HL-60 (cell line): ENCODE measurements at places on chromosomes 1 and 21.

GRCh38 chr21:42149656-42150473, 69.1 kb upstream of the ABCG1 start:
- no peak for DNase-seq

DNA sequence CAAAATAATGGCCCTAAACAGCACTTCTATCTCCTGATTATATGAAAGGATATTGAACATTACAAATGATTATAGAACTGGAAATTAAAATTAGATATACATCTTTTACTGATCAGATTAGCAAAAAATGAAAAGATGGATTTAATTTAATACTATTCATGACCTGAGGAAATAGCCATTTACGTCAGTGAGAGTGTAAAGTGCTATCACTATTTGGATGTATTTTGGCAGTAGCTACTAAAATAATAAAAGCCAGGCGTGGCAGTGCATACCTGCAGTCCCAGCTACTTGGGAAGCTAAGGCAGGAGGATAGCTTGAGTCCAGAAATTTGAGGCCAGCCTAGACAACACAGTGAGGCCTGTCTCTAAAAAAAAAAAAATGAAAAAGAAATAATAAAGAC, 5.3 kb downstream of the C4BPB start:
- DNase-seq = no peak

DNA sequence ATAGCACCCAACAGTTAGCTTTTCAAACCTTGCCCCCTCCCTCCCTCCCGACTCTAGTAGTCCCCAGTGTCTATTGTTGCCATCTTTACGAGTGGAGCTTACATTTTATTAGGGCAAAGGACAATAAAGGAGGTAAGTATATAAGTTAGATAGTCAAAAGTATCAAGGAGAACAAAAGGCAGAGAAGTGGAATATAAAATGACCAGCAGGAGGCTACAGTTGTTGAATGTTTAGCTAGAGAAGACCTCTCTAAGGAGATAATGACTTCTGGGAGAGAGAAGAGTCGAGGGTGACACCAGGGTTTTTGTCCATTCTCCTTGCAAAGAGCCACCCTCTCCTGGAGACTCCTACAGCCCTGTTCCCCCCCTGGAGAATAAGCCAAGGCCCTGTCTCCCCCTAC, 48.7 kb downstream of the SYT6 start:
- no peak for DNase-seq

DNA sequence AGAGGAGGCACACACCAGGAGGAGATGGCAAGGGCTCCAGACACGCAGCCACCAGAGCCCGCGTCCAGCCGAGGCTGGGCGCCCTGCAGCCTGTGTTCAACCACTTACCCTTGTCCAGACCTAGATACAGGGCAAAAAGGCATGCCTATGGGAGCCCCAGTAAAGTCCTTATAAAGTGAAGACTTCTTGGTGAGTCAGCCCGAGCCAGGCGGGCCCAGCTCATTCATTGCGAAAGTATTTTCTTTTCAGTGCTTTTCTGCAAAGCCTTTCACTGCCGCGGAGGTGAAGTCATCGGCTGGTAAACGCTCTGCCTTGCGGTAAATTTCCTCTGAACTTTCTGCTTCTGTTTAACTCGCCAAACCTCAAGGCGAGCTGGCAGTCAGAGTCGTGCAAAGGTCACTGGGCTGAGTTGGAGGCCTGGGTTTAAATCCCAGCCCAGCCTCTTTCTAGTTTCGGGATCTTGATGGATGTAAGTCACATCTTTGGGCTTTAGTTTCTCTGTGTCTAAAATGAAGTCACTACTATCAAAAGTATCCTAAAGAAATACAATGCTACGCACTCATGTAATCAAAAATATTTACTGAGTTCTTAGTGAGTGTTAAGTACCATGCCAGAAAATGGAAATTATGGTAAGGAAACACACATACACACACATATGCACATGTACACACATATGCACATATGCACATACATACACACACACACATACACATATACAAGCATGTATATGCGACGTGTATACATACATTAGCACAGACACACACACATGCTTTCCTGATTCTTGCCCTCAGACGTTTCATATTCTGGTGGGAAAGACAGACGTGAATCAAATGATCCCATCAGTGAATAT, 54.7 kb upstream of the IFFO2 start:
- peak; percentile 45 for DNase-seq

- no peak for DNase-seq
These were observed 189.5 kb downstream of the ADGRL2 start for GRCh38 chr1:81990241-81990640.

DNA sequence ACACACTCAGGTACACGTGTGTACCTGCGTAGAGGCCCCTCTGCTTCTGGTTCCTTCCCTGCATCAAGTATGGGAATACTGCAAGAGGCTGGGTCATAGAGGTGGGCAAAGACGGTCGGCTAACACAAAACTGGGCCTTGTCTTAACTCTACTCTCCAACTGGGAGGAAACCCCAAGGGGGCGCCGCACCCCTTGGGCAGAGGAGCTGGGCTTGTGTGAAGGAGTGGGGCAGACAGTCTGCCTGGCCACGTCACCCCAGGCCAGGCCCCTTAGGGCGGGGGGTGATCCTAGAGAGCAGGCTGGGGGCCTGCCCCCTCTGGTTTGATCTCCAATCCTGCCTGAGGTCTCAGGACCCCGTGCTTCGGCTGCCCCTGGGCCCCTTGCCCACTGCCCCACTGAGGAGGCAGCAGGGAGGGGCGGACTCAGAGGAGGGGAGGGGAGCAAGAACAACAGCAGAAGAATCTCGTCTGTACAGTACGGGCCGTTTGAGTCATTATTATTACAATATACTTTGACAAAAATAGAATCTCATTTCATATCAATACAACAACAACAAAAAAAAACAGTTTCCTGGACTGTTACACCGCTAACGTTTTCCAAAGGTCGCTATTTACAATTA, 34.7 kb downstream of the MEF2D start:
- no peak for DNase-seq

GRCh38 chr1:36107394-36107793, 17.6 kb downstream of the COL8A2 start:
- DNase-seq = no peak

DNA sequence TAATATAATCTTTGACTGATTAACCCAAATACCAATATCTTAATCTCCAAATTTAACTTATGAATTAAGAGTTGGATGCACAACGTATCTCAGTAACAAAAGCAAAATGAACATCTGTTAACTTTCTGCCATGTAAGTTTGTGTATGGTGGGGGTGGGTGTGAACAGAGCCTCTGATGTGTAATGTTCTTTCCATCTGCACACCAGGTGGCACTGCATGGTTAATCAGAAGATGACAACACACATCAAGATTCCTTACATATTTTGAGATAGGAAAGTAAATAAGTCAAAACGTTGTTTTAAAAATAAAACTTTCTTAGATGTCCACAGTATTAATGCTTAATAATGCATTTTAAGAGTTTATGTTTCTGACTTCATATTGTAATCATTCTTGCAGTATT, 251.9 kb downstream of the DPYD start:
- DNase-seq = no peak

DNA sequence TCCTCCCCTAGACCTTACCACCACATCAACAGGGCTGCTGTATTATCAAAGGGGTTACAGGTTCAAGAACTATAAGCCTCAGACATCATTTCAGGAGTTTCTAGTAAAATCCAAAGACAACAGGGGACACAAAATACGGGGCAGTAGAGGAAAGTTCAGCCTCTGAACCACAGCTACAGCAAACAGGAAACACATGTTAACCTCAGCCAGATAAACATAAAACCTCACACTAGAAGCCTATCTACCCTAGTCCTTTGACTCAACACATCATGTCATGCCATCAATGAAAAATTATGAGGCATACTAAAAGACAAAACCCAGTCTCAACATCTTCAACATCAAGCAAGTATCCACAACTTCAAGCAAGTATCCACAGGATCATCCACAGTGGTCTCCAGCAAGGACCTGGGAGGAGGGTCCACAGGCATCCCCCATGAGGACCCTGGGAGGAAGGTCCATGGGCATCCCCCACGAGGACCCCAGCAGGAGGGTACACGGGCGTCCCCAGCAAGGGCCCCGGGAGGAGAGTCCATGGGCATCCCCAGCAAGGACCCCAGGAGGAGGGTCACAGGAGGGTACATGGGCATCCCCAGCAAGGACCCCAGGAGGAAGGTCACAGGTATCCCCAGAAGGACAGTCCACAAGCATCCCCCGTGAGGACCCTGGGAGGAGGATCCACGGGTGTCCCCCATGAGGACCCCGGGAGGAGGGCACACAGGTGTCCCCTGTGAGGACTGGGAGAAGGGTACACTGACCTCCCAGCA, 440.0 kb downstream of the MATN1 start:
- no peak for DNase-seq

DNA sequence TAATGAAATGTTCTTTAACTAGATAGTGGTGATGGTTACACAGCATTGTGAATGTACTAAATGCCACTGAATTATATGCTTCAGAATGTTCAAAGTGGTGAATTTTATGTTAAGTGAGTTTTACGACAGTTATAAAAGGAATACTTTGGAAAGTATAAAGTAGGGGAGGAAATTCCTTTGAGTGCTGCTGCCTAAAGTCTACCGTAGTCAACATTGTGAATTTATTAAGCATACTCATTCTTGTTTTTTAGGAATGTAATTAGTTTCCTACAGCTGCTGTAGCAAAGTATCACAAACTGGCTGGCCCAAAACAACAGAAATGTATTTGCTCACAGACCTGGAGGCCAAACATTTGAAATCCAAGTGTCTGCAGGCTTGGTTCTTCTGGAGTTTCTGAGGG, 73.0 kb downstream of the SWT1 start:
- DNase-seq = no peak

DNA sequence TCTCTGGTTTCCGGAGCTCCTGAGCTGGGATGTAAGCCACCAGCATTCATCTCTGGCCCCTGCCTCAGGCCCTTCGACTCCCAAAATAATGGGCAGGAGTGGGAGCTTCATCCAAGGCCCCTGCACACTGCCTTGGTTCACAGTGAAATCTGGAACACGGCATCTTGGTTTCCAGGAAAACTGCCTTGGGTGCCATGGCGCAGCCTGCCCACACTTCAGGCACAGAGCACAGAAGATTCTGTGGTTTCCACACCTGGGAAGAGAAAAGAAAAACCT, 48.8 kb upstream of the POFUT2 start:
- DNase-seq = no peak

DNA sequence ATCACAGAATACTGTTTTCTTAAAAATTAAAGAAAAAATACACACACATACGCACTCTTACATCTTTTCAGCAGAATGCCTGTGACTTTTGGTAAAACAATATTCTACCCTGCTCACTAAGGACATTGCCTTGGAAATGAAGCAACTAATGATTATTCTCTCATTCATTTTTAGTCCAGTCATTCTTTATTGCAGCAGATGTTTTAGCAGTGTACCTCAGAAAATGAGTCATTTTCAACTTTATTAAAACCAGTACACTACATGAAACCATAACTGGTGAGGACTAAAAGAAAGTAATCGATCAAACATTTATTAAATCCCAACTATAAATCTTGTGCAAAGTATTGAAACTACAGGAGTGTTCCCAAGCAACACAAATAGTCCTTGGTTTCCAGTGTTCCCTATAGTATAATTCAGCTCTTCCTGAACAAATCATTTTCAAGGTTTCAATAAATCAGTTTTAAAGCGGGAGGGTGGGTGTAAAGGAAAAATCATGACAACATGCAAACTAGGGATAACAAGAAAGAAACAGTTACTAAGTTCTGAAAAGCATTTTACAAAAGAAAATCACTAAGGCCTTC, 114.2 kb downstream of the ADGRL4 start:
- no peak for DNase-seq

GRCh38 chr21:45582128-45582527, 39.9 kb upstream of the SLC19A1 start:
- DNase-seq = no peak

DNA sequence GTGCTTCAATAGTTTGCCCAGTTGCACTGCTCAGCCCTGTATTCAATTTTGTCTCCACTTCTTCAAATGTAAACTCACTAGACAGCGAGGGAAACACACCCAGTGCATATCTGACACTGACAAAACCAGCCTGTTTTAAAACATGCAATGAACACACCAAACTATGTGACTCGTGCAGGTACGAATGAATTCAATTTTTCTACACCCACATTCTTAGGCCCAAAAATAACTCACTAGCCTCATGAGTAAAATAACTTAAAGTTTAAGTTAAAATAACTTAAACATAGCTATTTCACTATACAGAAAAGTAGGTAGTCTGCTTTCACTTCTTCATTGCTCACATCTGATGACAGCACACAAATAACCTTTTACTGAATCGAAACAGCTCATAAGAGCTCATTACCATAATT, 21.1 kb downstream of the TTC13 start:
- DNase-seq = no peak

GRCh38 chr1:118960567-118961136, 27.5 kb downstream of the TBX15 start:
- DNase-seq = no peak

GRCh38 chr1:9767964-9768668, 55.6 kb downstream of the CLSTN1 start:
- DNase-seq = no peak

GRCh38 chr1:24965571-24965930, 35.5 kb upstream of the RUNX3 start:
- no peak for DNase-seq

DNA sequence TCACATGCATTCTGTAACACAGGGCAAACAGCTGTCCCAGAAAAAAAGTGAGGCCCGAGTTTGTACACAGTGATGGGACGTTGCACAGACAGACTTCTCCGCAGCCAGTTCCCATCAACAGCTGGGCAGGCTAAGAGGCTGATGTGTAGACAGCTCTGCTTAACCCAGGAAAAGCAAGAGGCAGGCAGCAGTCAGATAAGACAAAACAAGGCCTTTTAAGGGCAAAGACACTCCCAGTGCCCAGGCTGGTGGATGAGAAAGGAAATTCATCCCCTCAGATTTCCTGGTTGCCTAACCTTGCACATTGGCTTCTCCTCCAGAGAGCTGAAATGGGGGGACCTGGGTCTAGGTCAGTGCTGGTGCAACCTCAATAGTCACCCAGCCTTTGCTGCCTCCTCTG, 17.2 kb upstream of the PHLDA3 start:
- no peak for DNase-seq

- peak; percentile 6 for DNase-seq
These were observed 169.3 kb downstream of the ST6GALNAC5 start for GRCh38 chr1:77036560-77036959.

DNA sequence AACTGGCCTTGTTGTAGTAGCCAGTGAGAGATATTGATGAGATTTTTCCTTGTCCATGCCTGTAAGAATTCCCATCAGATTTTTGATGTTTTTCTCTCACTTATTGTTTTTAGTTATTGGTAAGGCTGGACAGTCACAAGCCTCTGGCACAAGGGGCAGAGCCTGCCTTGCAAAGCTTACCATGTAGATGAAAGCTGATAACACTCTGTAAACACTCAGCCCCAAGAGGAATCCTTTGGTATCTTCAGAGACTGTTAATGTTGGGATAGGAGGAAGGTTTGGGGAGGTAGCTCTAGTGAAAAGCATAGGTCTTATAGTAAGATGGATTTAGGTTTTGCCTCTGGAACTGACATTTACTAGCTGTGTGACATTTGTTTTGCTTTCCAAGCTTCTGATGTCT, 37.7 kb downstream of the MARK1 start:
- no peak for DNase-seq
